ENCODE measurements at places on chromosomes 5 and 9.

DNA sequence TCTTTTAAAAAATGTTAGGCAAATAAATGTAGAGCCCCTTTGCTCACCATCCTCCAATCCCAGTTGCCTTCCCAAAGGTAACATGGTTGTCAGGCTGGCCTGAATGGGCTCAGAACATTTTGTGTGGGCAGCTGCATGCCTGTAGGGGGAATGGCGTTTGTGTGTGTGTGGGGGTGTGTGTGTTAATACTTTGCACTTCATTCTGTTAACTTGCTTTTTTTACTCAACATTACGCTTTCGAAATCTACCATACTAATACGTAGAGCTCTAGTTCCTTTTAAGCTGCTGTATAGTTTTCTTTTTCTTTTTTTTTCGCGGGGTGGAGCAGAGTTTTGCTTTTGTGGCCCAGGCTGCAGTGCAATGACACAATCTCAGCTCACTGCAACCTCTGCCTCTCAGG lies 14.0 kb downstream of the MYOZ3 start:
- no peak for DNase-seq

DNA sequence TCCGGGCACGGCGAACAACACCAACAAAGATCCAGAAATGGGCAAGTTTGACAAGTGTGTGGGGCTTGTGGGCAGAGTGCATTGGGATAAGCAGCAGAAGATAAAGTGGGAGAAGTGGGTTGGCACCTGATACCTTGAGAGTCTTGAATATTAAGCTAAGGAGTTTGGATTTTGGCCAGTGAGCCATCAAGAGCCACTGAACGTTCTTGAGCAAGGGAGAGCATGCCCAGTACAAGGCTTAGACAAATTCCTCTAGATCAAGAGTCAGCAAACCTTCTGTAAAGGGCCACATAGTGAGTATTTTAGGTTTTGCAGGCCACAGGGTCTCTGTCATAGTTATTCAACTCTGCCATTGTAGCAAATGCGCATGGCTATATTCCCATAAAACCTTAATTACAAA lies 26.6 kb upstream of the TRMT10B start:
- DNase-seq = no peak

DNA sequence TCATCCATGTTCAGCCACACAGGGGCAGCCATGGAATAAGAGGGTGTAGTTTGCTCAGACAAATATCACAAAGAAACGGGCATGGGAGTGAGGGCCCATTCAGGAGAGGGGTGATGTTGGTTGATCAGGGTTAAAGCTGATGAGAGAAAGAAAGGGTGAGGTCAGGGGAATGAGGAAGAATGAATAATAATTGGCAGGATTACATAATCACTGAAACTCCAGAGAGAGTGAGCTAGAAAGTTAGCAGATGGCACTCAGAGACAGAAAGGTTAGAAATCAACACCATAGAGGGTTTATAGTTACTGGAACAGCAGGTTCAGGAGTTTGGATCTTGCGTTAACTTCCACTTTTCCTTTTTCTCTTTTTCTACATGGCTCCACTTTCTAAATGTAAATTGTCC lies 113.9 kb downstream of the TAF11L14 start:
- DNase-seq = no peak

DNA sequence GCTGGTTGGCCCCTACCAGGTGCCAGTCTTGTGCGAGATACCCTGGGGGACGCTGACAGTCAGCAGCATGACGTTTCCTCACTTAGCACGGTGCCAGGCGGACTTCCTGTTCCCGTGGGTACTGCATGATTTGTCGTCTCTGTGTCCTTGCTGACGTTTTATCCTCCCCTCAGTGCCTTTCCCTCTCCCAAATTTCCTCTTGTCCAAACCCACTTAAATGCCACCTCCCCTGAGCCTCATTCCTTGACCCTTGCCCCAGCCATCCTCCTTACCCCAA lies 60.6 kb upstream of the SAP30L start:
- DNase-seq = no peak

DNA sequence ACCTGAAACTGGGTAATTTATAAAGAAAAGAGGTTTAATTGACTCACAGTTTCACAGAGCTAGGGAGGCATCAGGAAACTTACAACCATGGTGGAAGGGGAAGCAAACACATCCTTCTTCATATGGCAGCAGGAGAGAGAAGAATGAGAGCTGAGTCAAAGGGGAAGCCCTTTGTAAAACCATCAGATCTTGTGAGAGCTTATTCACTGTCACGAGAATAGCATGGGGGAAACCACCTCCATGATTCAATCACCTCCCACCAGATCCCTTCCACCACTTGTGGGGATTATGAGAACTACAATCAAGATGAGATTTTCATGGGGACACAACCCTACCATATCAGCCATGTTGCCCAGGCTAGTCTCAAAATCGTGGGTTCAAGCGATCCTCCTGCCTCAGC lies 143.4 kb downstream of the FGF18 start:
- peak; percentile 46 for DNase-seq

GRCh38 chr9:112793213-112793810 lies 42.8 kb downstream of the SNX30 start:
- peak; percentile 89 for DNase-seq

- no peak for DNase-seq
Measured at GRCh38 chr5:62432621-62433064, 20.1 kb downstream of the IPO11 start.

DNA sequence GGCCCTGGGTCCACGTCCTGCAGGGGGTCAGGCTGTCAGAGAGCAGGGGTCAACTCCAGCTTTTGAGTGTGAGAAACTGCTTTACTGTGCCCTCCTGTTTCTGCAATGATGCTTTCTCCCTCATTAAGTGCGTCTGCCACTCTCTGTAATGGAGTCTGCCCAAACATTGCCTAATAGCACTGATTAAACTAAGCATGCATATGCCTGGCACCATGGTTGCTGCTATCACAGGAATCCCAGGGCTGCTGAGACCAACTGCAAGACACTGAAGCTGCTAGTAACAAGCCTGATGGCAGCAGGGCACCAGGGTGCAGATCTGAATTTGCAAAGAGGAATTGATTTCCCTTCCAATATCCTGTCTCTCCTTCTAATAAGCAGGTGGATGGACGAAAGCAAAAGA lies 125.3 kb downstream of the SLC24A2 start:
- no peak for DNase-seq

DNA sequence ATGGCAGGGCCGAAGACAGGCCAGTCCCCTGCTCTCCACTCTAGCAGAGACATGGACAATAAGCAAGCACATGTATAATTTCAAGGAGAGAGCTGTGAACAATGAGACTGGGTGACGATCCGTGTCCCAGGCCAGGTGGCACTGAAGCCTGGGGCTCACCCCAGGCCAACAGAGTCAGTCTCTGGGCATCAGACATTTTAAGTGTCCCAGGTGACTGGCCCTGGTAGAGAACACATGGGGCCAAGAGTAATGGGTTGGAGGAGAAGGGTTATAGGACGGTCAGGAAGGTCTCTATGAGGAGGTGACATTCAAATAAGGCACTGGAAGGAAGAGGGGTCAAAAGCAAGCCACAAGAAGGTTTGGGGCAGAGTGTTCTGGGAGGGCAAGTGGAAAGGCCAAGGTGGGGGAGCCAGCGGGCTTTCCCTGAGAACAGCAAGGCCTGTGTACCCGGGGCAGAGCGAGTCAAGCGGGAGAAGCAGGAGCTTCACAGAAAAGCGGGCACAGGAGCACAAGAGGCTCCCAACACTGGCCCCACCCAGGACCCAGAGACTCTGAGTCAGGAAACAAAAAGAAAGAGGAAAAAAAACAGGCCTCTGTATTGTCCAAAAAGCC lies 1.1 kb upstream of the AKNA start:
- DNase-seq = no peak

GRCh38 chr5:71737931-71738539 lies 19.0 kb downstream of the CARTPT start:
- no peak for DNase-seq

GRCh38 chr9:91714020-91714806 lies 235.8 kb downstream of the ROR2 start:
- DNase-seq = peak; percentile 52

DNA sequence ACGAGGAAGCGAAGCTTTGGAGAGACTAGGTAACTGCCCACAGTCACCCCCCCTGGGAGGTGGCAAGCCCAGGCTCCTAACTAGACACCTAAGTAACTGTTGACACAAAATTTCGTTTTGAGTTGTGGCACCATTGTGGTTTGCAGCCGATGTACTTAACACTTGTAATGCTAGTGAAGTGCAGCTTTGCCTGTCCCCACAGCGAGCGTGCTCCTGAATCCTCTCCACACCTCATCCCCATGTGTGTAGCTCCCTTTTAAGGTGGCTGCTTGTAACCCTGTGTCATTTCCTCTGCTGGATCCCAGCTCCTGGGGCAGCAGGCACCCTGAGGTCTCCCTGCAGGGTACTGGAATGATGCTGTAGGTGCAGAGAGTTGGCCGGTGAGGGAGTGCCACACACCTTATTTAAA lies 114.9 kb downstream of the TRIO start:
- DNase-seq = no peak

DNA sequence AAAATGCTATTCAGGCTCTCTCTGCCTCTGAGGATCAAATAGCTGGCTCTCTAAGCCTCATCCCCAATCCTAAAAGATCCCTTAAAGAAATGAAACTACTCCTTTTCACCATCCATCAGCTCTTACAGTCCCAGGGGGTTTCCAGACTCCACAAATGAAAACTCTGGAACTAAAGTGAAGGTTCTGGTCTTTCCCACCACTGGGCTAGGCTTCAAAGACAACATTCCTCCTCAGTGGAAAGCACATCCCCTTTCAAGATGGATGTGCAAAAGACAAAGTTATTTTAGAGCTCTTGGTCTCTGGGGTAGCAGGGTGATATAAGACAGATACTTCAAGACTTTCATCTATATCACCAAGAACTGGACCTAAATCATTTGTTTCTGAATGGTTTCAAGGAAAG lies 106.9 kb downstream of the DCP2 start:
- DNase-seq = no peak

Measured in stimulated activated CD4-positive, alpha-beta T cell treated with anti-CD3 and anti-CD28 coated beads, Interleukin-15, amount 100 ng/mL, for 24 hours (primary cell).